Activated B cell treated with CpG ODN at 0.5 μM for 24 hours (primary cell): ENCODE measurements at places on chromosomes 7 and 10.

GRCh38 chr7:29192811-29193210 lies 1.8 kb upstream of the CHN2 start:
- no peak for DNase-seq

GRCh38 chr7:136405931-136406777 lies 429.0 kb upstream of the MTPN start:
- no peak for DNase-seq

DNA sequence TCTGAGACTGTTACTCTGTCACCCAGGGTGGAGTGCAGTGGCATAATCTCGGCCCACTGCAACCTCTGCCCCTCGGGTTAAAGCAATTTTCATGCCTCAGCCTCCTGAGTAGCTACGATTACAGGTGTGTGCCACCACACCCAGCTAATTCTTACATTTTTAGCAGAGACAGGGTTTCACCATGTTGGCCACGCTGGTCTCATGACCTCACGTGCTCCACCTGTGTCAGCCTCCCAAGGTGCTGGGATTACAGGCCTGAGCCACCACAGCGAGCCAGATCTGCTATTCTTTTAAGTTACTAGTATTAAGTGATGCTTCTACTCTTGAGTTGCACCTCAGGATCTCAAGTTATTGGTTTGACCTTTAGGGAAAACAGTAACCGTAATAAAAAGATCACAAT lies 23.0 kb upstream of the KMT2E start:
- no peak for DNase-seq

DNA sequence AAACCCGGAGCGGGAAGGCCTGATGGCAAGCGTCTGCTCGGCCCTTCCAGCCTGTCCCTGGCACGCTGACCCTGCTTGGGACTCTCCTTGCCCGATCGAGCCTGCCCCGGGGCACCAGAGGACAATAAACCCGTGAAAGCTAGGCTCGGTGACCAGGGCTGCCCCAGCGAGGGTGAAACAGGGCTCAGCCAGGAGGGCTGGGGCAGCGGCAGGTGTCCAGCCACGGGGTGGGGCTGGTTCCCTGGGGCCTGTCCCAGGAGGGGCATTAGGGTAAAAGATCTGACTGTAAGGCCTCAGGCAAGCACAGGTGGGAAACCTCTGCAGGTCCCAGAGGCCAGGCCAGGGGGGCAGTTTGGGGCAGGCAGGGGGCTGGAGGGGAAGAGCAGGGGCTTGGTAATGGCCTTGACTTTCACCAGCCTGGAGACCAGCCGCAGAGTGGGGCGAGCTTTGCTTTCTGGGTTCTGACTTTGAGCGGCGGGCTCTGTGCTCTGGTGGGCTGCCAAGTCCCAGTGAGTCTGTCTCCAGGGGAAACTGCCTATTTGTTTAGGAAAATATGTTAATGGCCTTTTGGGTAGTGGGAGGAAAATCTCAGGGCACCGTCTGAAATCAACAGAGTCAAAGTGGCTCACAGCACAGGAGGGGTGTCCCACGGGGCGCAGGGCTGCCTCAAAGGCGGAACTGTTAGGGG lies 68.2 kb upstream of the INPP5A start:
- no peak for DNase-seq

GRCh38 chr10:43262902-43263466 lies 3.9 kb downstream of the RASGEF1A start:
- DNase-seq = no peak

- no peak for DNase-seq
These were observed 20.4 kb downstream of the GIMAP4 start for GRCh38 chr7:150587551-150587950.

DNA sequence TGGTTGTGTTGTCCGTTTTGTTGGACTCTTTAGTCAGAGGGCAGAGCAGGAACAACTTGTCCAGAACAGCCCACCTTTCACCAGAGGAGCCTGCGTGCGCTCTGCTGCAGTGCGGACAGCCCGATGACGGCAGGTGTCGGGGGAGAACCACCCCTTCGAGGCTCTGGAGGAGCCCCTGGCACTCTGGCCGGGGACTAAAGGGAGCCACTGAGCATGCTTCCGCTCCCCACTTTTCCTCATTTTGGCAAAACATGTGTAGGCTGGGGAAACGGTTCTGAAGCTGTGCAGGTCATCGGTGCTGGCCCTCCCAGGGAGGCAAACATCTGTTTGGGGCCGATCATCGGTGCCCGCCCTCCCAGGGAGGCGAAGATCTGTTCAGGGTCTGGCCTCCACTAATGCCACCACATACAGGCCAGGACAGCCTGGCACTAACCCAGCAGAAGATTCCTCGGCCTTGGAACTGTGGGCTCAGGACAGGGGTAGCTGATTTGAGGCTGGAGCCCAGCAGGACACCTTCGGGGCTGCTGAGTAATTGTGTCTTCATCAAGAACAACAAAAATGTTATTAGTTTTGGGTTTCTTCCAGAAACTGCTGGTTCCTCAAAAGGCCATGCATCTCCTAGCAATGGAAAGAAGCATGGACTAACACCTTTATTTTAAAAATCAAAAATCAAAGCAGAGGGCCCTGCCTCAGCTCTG lies 124.4 kb upstream of the TCERG1L start:
- DNase-seq = no peak

DNA sequence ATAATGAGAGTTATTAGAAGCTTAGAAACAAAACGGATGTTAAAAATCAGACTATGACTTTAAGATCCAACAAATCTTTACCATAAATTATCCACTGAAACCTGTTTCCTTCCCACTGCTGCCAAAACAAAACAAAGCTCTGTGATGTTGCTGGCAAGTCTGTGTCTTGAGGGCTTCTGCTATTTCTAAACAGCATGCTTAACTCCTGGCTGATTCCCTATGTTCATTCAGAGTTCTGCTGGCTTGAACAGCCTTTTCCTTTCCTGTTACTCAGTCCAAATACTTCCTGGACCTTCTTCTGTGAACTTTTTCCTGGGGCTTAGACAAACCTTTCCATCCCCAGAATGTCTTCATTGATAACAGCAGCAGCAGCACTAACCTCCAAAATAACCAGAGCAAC lies 448.1 kb downstream of the SORCS1 start:
- DNase-seq = no peak

DNA sequence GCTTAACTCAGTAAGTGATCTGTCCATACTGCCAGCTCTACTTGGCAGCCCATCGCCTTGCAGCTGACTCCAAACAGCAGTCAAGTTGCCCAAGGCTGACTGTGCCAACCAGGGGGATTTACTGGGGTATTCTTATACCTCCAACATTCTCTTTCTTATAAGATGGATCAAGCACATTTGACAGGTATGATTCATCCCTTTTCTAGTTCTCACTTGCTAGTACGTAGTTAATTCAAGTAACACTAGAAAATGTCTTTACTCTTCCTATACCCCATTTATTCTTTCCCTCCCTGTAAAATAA lies 77.0 kb downstream of the SLC25A13 start:
- DNase-seq = no peak

DNA sequence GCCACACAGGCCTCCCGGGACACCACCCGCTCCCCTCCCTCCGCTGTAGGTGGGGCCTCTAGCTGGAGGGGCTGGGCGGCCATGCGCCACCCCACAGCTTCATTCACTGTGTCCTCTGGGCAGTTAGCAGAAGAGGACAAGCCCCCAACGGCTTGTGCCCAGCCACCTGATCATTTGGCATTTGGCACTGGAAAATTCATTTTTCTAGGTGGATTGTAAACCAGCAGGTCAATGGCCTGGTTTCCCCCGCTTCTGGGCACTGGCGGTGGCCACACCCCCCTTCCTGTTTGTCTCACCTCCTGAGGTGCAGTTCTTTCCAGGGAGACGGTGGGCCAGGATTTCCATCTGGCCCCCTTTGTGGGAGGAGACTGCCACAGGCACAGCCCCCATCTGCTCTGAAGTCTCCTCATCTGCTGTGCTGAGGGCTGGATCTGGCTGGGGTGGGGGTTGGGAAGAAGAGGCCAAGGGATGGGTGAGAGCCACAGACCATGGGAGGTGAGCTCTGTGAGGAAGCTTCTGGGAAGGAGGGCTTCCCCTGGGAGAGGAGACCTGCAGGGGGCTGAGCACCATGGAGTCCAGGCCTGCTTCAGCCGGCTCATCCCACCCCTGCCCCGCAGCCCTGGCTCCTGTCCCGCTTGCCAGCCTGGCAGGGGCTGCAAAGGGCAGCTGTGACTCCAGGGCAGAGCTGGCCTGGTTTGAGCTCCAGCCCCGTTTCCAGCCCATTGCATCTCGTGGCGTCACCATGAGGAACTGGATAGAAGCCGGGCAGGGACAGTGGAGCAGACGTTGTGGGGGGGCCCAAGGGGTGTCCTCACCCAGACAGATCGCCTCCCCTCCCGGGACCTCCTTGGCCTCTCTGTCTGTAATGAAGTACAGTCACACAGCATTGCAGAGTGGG lies 40.1 kb upstream of the SLC29A3 start:
- DNase-seq = no peak
